ENCODE measurements at places on chromosomes 2 and 18. TPM values are rescaled to one million over a fixed set of nuclear protein-coding genes. Genes with fewer than 3 reads are reported as not detected.

The CCDC141 gene
- total RNA-seq, result not detected

The SIGLEC15 gene
- total RNA-seq, result not detected

The SPP2 gene
- total RNA-seq, result not detected

The IL1RN gene
- 0.94 TPM for total RNA-seq

The SLC8A1 gene
- 0.41 TPM for total RNA-seq

The FBXO15 gene
- 0.90 TPM for total RNA-seq

Data from A549 treated with ZK216348 at 1 μM for 4 hours (cell line).